ENCODE measurements at places on chromosomes 1 and 21. TPM values are rescaled to one million over a fixed set of nuclear protein-coding genes. Genes with fewer than 3 reads are reported as not detected.

KLHDC7A gene
- not detected for total RNA-seq

DNA sequence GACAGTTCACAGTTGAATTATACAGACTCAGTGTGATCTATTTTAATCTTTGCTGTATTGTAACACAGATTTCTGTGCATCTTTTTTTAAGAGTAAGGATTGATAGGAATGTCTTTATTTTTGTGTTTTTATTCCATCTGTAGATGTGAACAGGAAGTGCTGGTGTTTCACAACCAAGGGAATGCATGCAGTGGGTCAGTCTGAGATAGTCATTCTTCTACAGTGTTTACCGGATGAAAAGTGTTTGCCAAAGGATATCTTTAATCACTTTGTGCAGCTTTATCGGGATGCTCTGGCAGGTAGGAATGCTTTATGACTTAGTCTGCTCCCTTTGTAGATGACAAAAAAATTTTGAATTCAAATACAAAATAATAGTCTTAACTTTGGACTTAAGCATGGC, 84.5 kb downstream of the CC2D1B start:
- peak; percentile 82 for DNase-seq

POGK gene
- 33.1 TPM for total RNA-seq

SMIM1 gene
- total RNA-seq, result 0.90 TPM
